ENCODE measurements at places on chromosomes 13 and 19. TPM values are rescaled to one million over a fixed set of nuclear protein-coding genes. Genes with fewer than 3 reads are reported as not detected.

DNA sequence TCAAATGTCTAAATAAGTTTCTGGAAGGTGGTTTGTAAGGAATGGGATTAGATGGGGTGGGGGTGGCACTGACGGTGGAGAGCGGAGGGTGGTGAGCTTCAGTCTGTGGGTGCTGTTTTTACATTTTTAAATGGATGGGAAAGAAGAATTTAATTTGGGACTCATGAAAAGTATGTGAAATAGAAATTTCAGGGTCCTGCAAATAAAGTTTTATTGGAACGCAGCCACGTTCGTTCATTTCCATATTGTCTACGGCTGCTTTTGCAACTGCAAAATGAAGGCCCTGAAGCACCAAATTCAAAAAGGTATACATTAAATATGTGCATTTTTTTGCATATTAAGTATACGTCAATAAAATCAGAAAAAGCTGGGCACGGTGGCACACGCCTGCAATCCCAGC lies 9.9 kb downstream of the KANK2 start:
- DNase-seq, result no peak

- DNase-seq, result no peak
Observed at GRCh38 chr13:92805766-92806165, 420.8 kb upstream of the GPC6 start.

DNA sequence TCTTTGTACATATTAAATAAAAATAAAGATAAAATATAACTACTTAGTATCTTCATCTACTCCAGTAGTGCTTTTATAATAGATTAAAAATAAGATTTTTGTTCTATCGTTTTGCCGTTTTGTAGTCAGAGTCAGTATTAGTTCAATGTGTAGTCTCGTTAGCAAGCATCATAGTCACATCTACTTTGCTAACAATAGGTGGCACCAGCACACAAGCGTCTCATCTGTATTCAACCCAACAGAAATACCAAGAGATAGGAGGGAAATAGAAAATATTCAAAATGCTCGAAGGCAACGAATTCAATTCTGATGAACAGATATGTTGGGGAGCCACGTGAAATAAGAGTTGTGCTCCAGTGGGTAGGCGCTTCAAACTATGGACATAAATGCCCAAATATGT lies 21.4 kb upstream of the MICU2 start:
- DNase-seq, result peak; percentile 53

DNA sequence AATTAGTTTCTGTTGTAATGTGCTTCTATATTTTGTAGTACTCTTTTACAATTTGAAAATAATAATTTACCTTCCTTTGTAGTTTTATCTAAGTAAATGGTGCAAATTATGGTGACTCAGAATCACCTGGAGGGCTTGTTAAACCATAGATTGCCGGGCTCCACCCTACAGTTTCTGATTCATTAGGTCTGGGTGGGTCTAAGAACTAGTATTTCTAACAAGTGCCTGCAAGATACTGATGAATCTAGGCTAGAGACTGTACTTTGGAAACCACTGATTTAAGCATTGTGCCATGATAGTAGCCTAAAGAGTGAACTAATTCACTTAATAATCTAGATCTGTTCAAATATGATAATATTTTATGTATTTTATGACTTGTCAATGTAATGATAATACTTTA lies 437.4 kb upstream of the SPRY2 start:
- no peak for DNase-seq

Gene CGB8
- 21.3 TPM for total RNA-seq

Data from M059J (cell line).